ENCODE measurements at places on chromosomes 5 and 9.
A peak's percentile ranks its signal among the peaks of the same experiment; 100 is the strongest.

- DNase-seq: no peak
These were observed 65.2 kb downstream of the TRIO start for GRCh38 chr5:14208071-14209021.

DNA sequence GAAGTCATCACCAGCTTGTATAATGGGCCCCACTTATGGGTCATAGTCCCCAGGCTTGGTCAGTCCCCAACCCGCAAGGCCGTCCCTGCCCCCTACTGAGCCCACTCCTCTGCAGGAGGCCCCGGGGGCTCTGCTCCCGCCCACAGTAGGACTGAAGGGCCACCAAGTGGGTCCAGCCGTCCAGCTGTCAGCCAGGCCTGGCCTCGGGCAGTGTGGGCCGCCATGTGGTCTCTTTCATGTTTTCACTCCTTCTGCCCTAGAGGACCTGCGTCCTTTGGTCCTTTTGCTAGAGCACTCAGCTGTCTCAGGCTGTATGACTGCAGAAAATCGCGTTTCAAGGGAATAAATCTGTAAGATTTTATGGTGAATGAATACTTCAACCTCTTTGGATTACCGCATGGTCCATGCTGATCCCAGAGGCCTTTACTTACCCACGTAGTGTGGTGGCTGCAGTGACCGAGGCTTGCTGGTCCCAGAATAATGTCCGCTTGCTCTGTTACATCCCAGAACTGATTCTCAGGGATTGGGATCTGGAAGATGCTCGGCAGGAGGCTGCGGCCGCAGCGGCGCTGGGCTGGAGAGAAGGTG lies 105.7 kb upstream of the FAM120A start:
- DNase-seq: peak; percentile 33

- no peak for DNase-seq
These were observed 7.7 kb downstream of the CENPK start for GRCh38 chr5:65555287-65555686.

GRCh38 chr9:77848897-77849296 lies 182.7 kb downstream of the GNAQ start:
- DNase-seq: no peak

DNA sequence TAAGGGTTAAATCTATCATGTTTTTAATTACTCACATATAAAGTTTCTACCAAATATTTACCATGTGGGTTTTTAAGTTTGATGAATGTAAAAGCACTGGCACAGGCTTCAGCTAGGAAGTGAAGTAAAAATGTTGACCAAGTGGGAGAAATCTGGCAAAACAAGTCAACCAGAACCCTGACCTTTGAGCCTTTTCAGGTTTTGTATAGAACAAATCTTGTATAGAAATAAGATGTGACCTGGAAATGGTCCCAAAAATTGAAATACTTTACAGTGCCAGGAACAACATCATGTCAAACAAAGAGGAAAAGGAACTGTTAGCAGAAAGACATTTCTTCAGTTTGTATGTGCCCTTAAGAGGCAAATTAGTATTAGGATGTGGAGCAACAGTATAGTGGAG lies 137.6 kb downstream of the CCDC192 start:
- peak; percentile 52 for DNase-seq

Measured in Karpas-422 (cell line).